NCI-H1694 treated with DMSO at 0.1 percent for 48 hours (cell line): ENCODE measurements at places on chromosomes 1 and 21.

GRCh38 chr1:229310833-229311232 lies 32.0 kb downstream of the CCSAP start:
- DNase-seq: no peak

DNA sequence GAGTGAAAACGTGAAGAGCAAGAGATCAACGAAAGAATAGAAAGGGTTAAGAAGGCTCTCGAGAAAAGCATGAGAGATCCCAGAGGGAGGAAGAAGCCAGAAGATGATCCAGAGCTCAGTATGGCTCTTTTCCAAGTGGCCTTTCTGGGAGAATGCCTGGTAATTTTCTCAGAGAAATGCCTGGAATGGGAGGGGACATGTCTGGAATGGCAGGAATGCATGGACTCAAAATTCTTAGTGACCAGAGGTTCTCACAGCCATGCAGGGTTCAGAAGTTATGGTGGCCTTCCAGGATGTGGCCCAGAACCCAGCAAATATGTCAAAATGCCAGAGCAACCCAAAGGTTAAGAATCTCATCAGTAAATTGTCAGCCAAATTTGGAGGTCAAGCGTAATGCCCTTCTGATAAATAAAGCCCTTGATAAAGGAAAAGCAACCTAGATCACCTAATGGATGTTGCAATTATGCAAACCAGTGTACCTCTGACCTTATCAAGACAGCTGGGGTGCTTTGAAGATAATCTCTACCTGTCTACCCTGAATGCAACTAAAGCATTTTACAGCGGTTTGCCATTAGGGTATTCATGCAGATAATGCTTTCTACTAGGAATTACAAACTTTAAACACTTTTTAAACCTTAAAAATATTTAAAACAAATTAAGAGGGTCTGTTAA lies 53.1 kb downstream of the NBPF6 start:
- no peak for DNase-seq

DNA sequence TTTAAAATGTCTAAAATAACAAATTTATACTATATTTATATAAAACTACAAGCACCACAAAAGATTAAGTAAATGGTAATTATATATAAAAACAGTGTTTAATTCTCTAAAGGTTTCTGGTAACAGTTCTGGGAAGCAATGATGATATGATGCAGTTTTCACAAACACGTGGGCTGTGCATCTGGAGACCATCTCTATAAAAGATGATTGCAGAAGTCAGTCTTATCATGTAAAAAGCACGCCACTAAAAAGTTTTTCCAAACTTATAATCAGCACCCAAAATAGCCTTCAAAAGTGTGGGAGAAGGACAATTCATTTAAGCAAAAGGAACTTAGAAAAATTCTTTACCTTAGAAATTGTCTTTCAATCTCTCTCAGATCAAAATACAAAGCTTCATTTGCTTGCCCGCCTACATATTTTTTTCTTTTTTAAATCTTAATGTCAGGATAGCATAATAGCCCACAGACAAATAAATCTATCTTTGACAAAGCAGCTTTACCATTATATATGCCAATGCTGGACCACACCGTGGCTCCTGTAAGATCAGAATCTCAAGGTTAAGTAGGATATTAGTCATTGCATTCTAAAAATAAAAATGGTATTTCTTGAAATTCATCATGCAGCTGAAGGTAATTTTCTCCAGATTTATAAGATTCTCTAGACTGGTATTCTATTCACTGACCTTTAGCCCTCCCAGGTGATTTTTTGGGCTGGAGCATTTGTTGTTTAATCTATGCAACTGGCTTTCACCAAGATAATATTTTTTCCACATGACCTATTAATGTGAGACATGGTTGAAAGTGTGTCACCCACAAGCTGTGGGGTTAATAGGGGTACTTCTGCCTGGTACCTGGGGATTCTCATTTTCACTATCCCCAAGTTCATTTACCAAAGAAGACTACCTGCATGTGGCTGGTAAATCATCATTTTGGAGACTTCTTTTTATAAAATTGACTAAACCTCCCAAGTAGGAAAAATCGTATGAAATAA lies 189.6 kb upstream of the ST6GALNAC5 start:
- DNase-seq: no peak

DNA sequence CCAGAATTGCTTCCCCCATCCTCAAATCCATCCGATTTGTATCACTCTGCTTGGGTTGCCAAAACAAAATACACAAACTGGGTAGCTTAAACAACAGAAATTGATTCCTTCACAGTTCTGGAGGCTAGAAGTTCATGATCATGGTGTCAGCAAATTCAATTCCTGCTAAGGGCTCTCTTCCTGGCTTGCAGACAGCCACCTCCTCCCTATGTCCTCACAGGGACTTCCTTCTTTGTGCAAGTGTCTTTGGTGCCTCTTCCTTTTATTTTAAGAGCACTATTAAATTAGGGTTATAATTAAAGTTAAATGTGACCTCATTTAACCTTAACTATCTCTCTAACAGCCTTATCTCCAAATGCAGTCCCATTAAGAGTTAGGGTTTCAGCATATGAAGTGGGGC lies 112.8 kb downstream of the PLPP3 start:
- DNase-seq: no peak

DNA sequence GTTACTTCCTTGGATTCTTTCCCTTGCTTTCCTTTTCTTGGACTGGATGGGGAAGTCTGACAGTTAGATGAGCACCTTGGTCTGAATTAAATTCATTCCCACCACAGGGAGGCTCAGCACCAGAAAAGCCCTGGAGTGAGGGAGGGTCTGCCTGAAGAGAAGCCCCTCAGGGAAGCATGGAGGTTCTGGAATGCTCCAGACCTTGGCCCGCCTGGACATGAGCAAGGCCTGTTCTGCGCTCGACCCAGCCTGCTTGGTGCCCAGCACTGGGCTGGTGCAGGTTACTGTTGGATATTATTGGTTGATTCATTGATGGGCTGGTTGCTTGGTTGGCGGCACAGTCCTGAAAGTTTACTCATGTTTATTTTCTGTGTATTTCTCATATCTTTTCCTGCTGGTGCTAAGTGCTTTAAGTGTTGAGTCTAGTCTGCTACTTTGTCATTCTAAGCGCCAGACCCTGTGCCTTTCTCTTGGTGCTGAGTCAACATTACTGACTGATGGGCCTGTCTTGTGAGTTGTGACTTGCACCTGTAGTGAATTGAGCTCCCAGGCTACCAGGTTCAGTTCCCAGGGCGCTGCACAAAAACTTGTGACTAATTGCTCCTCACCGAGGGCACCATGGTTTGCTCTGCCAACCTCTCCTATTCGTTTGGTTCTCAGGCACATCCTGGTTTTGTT lies 538.5 kb downstream of the KIF26B start:
- DNase-seq: no peak

DNA sequence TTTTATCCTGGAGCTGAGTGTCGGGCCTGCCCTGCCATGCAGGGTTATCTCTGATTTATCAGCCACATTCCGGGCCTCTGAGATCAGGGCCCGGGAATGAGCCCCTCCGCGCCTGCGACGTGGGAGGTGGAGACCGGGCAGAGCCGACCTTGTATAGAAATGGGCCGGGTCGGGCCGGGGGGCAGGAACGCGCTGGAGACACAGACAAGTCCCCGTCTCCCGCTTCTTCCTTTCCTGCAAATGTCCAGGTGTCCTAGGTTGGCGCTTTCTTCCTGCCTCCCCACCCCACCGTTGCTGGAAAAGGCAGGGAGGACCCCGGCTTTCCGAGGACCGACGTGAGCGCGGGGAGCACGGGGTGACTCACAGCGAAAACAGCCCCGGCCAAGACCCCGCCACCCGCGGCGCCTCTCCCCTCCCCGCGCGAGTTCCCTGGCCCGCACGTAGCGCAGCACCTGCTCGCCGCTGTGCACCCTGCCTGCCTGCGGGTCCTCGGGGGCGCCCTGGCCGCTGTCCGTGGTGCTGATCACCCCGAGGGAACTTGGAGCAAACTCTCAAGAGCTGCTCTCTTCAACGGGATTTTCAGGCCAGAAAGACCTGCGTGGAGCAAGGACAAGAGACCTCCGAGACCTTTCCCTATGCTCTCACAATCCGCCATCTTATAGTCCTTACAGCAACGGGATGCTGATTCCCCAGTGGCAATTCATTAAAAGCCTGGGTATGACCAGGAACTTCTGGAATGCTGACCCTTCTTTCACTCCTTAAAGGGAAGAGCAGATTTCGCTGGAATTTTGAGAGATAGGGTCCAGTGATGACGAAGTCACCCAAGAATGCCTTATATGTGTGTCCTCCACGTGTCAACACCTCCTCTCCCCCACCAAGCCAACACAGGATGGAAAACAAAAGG lies 475 bp upstream of the NPPB start:
- no peak for DNase-seq

GRCh38 chr1:3664700-3665375 lies 12.5 kb downstream of the TP73 start:
- DNase-seq: no peak

- DNase-seq: no peak
Observed at GRCh38 chr1:35377555-35377954, 109.0 kb downstream of the ZMYM4 start.

DNA sequence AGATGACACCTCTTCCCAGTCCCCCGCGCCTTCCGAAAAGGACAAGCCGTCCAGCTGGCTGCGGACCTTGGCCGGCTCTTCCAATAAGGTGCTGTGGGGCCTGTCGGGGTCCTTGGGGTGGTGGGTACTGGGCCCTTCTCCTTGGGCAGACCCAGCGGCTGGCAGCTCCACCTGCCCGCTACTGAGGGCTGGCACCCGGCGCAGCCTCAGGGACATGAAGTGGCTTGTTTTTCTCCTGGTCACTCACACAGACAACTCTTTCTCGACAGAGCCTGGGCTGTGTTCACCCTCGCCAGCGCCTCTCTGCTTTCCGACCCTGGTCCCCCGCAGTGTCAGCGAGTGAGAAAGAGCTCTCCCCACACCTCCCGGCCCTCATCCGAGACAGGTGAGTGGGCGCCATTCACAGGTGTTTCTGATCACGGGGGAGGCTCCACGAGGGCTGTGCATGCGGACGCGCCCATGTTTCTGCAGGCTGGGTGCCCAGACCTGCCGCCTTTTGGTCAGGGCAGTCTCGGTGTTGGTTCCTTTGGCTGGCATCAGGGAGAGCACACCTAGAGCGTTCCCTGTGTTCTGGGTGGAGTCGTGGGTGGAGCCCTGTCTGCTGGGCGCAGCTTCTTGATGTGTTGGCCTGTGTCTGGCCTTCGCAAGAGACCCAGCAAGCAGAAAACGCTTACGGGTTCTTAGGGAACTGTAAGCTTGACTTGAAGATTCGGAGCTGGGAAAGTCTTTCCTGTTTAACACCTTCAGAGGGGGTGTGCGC lies 75.1 kb downstream of the SKI start:
- no peak for DNase-seq

GRCh38 chr1:67143966-67144365 lies 9.2 kb upstream of the C1orf141 start:
- DNase-seq: no peak

- DNase-seq: no peak
Observed at GRCh38 chr1:10045480-10046355, 13.0 kb downstream of the UBE4B start.

DNA sequence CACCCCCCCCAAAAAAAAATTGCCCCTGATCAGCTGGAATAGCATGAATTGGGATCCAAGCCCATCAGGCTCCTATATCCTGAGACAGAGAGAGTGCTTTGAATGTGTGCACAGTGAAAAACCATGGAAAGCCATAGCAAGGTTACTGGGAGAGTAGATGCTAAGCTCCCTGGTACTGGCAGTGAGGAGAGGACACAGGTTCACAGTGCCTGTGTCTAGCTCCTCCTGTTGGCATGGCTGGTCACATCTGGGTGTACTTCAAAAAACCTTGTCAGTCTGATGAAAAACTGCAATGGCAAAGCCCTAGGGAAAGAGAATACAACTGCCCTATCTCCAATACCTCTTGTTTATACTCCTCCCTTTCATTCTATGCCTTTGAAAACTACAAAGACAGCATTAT lies 12.9 kb downstream of the COPA start:
- DNase-seq: no peak

DNA sequence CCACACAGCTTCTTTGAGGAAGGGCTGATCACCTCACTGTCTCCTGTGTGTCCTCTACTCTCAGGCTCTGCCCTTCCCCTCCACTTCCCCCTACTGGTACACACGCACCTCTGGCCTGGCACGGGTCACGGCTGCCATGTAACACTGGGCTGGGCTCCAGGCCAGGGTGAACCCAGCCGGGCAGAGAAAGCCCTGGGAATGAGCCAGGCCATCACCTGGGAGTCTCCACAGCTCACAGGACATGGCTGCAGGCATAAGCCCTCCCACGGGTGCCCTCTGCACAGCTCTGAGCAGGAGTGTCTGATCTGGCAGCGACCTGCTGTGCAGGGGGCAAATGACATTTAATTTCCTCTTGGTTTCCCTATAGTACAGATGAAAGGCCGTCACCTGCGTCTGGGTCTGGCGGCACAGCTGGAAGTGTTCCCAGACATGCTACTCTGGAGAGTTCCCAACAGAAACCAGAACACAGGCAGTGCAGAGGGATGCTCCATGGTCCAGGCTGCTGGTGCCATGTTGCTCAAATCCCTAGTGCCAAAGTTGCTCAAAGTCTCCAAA lies 61.2 kb downstream of the ERI3 start:
- peak; percentile 11 for DNase-seq
